ENCODE measurements at places on chromosomes 12 and 14.

GRCh38 chr14:56156096-56156495, 37.9 kb downstream of the PELI2 start:
- DNase-seq, result no peak

DNA sequence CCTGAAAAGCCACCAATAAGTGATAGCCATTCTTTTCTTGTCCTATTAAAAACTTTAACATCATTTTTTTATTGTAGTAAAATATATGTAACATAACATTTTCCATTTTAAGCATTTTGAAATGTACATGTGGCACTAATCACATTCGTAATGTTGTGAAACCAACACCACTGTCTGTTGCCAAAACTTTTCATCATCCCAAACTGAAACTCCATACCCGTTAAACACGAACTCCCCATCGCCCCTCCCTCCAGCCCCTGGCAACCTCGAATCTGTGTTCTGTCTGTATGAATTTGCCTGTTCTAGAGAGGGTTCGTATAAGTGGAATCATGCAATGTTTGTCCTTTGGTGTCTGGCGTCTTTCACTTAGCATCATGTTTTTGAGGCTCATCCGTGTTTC, 75.9 kb downstream of the CCDC92 start:
- no peak for DNase-seq

- no peak for DNase-seq
These were observed 374.9 kb upstream of the RGS6 start for GRCh38 chr14:71557351-71557750.

DNA sequence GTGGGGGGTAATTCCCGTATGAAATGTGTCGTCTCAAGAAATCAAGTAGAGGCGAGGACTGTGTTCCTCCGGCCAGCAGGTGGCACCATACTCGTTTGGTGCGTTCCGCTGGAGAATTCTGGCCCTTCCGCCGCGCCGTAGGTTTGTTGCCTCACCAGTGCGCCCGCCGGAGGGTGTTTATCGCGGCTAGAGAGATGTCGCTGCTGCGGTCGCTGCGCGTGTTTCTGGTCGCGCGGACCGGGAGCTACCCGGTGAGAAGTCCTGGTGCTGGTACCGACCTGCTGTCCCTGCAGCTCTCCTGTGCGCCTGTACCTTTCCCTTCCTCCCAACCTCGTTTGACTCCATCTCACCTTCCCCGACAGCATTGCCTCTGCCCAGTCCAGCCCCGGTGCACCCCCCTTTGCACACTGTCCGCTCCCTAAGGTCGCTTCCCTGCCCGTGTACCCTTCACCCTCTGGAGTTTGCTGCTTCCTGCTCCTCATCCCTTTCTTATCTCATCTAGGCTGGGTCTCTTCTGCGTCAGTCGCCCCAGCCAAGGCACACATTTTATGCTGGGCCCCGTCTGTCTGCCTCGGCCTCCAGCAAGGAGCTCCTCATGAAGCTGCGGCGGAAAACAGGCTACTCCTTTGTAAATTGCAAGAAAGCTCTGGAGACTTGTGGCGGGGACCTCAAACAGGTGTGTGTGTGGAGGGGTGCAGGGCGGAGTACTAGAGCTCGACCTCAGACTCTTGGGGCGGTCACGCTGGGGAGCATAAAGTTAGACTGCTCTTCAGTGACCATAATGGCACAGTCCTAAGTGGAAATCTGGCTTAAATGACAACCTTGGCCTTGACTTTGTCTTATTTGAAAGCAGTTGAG, at the start of gene TSFM:
Gene TSFM (plus strand): TSS at position 180 of the 858 bp plus-strand sequence. CDS start 15 bp downstream, at position 195.
- DNase-seq, result peak; percentile 99

DNA sequence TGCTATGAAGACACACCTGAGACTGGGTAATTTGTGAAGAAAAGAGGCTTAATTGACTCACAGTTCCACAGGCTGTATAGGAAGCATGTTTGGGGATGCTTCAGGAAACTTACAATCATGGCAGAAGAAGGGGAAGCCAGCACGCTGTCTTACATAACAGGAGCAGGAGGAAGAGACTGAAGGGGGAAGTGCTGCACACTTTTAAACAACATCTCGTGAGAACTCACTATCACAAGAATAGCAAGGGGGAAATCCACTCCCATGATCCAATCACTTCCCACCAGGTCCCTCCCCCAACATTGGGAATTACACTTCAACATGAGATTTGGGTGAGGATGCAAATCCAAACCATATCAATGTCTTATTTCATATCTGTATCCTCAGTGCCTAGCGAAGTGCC, 307.2 kb downstream of the ATP23 start:
- DNase-seq, result no peak

- no peak for DNase-seq
These were observed 560.4 kb upstream of the FLRT2 start for GRCh38 chr14:84969501-84969900.
